ENCODE measurements at places on chromosomes 5 and 9. TPM values are rescaled to one million over a fixed set of nuclear protein-coding genes. Genes with fewer than 3 reads are reported as not detected.

Gene CNTRL
- polyA plus RNA-seq = 20.2 TPM

Gene GPR151
- polyA plus RNA-seq = not detected

Gene PDZD2
- polyA plus RNA-seq = 0.09 TPM

Gene GRIA1
- polyA plus RNA-seq = 0.10 TPM

Gene EPB41L4B
- 0.03 TPM for polyA plus RNA-seq

Gene ZNF483
- polyA plus RNA-seq = 0.42 TPM
